ENCODE measurements at places on chromosomes 3 and 15.

- no peak for DNase-seq
Measured at GRCh38 chr3:161347726-161348125, 23.6 kb downstream of the SPTSSB start.

DNA sequence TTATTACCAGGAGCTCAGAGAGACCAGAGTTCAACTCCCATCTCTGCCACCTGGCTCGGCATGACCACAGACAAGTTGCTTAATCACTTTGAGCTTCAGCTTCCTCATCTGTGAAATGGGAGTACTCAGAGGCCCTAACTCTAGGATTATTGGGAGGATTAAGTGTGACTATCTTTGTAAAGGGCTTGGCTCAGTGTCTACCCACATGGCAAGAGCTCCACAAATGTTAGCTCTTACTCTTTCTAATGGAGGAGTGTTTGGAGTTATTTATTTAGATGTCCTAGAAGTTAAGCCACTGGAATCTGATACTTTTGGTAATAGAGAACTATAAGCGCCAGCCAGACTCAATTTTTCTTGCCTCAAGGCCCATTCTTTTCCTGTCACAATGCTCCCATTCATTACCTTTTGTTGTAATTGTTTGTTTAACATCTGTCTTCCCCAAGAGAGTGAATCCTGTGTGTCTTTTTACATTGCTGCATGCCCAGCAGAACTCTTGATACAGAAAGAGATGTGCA is 12.3 kb upstream of the LMCD1 start:
- DNase-seq = peak; percentile 84

DNA sequence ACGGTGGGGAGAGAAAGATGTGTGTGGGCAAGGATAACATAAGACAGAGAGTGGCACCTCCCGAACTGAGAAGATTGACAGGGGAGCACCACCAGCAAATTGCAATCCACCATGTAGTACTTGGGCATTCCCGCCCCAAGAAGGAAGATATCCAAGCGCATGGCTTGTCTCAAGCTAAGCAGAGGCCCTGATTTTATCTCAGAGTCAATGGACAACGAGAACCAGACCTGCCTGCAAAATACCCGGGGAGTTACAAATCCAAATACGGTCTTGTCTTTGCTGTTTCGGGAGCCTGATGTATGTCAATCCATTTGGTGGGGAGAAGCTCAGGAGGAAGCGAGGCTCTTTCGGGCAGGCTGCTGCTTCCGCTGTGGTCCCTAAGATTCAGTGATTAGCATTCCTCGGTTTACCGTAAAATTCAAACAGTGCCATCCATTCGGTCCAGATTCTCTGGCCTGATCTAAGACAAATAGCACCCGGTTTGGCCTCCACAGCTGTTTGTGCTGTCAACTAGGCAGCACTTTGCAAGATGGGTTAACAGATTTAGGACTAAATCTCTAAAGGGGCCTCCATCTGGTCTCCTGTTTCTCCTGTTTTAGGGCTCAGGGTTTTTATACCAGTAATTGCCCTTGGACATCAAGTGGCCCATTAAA is 97.7 kb upstream of the WNT5A start:
- no peak for DNase-seq

DNA sequence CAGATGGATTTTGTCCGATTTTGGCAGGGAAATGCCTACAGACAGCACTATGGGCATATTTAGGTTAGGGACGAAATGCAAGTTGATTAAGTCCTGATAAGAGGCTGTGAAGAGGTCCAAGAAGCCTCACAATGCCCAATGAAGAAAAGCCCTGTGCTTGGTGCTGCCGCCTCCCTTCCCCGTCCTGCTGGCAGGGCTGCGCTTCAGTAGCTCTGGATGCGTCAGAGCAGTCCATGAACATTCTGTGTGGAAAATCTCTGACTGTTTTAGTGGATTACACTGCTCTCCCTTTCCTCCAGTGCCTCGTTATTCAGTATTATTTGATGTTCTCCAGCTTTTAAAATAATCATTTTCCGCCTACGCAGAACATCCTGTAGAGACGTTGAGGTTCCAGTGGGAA is 39.6 kb downstream of the MLH1 start:
- DNase-seq = no peak

DNA sequence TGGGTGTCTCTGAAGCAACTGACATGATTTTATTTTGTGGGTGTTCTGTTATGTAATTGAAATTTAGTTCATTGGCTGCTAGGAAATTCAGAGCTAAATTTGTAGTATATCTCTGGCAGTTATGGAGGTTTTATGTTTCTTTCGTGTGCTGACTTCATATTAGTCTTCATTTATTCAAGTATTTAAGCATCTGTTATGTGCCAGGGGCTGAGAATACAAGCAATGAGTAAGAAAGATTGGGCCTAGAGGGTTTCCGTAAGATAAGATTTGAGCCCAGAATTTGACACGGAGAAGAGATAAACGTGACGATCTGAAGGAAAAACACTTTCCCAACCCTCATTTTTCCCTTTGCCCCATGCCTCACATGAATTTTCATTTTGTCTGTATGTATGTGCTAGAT is 75.2 kb upstream of the ACKR4 start:
- DNase-seq = no peak

DNA sequence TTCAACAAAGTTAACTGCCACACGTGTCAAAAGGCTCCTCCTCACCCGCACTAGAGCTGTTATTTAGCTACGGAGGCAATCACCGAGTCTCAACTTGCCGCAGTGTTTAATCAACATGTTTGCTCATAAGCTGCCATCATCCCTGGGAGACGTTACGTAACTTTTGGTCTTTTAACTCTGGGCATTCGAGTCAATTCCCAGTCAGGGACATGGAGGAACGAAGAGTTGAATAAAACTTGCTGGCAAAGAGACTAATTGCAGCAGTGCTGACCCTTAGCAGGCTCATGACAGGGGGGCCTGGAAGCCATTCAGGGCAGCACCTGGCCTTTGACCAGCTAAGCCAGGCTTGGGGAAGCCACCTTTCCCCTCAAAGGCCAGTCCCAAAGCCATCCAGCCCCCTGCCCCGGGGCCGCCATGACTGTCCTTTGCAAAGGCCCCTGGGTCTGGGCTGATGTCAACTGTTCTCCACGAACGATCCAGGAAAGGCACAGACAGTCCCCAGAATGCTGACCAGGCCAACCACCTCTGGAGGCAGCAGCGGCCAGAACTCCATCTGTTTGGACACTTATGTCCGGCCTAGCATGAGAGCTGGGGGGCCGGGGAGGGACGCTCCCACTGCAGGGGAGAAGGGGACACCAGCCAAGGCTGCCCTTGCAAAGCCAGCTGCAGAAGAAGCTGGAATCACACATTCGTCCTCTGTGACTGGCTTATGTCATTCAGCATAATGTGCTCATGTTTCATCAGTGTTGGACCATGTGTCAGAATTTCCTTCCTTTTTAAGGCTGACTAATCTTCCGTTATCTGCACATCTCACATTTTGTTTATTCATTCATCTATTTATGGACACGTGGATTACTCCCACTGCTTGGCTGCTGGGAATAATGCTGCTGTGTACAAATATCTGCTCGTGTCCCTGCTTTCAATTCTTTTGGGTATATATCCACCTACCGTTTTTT is 43.7 kb downstream of the PCSK6 start:
- peak; percentile 56 for DNase-seq

DNA sequence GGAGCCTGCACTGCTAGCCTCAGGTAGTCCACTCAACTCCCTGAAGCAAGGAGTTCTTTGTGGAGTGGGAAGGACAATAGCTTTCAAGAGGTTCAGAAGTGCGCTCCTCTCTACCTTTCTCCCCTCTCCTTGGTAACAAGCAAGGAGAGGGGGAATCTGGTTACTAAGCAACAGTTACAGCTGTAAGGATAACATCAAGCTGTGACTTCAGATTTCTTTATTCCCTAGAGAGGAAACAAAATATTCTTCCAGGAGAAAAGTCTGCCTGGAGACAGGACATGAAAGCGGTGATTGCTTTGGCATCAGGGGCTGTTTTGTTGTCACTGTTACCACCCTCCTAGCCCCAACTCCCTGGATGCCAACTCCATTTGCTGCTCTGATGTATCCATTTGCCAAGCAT is 70.4 kb downstream of the TRANK1 start:
- DNase-seq = no peak

- no peak for DNase-seq
Measured at GRCh38 chr3:15427981-15428380, 583 bp downstream of the EAF1 start.

- no peak for DNase-seq
Measured at GRCh38 chr3:116473602-116474001, 28.3 kb upstream of the LSAMP start.

DNA sequence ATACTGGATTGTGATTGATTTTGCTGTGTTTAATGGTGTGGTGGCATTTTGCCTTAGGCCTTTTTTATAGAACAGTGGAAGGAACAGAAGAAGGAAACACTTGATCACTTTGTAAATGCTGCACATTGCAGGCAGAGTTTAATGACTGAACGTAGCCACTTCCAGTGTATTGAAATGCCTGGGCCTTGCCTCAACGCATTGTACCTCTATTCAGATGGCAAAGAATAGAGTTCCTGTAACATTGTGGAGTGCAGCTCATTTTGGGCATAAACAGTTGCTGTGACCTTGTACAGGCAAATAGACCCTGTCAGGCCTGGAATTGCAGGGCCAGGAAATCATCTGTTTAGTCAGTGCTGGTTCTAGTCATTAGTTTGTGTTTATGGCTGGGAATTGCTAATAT is 225.0 kb downstream of the EPHA3 start:
- no peak for DNase-seq

DNA sequence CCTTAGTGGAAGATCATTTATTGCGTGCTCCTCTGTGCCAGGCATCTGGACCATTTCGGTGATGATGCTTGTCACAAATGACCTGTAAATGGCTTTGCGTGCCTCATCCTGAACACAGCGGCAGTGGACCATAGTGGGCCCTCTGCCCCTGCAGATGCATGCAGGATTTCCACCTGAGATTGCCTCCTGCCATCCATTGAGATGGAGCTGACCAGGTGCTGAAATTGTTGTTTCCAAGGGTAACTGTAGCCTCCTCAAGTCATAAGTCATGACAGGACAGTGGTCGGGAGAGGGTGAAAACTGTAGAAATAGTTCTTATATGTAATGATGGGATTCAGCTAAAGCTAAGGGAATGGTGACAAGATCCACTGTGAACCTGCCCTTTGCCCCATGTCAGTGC is 35.5 kb downstream of the CLSTN2 start:
- no peak for DNase-seq

DNA sequence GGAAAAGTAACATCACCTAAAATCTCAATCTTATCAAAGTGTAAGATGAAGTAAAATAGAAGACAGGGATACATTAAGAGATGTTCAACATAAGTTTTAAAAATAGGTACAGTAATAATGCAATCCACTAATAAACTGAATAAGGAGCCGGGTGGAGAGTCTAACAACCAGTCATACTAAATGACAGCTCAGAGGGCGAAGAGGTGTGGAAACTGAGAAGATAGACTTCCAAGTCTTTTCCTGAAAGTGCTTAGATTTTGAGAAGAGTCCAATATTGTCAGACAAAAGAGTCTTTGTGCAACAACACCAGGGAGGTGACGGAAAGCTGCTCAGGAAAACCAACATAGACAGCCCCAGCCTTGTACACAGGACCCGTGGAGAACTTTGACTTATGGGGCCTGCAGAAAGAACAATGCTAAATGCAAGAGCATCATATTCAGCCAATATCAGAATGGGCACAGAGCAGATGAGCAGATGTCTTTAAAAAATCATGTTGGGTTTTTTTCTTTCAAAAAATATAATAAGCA is 66.4 kb downstream of the MECOM start:
- no peak for DNase-seq

DNA sequence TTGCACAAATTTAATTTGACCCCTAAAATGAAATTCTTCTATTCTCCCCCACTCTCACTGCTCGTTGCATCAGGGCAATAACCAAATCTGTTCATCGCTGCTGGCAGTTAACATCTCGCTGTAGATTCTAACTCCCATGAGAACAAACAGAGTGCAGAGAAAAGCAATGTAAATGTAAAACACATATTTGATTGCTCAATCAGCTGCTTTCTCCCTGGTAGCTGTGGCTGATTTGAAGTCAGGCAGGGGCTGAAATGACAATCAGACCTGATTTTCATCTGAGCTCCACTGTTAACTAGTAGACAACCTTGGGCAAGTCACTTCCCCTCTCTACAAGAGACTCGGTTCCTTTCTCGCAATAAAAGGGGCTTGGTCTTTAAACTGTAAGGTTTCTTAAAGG is 119.8 kb upstream of the CPNE4 start:
- DNase-seq = no peak

DNA sequence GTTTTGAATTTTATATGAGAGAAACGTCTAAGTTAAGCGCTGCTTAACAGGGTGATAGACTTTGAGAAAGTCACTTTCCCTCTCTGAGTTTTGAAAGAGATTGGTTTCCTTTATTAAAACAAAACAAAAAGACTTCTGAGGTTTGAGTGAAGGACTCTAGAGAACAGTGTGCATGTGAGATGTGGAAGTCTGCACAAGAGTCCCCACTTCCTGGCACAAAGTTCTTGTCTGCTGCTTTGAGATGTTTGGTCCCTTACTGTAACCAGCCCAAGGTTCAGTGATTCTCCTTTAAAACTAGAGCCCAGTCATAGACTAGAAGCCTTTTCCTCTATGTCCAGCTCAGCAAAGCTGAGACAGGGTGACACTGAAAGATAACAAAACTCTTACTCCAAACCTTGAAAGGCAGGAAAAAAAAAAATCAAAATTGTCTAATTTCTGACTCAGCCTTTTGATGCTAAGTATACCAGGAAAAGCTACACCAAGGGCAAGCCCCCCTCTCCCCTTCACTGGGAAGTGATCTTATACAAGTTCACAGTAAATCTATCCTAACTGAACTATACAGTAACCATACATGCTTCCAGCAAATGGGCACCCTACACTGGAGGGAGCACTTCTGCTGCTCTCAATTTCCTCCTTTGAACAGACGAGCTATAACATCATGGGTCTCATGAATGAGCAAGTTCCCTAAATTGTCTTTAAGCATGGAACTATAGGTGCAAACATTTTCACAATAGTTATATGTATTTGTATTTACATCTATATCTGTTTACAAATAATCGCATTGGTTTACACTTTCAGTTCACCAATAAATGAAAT is 2.3 kb downstream of the POPDC2 start:
- DNase-seq = peak; percentile 71
